Activated CD8-positive, alpha-beta memory T cell treated with anti-CD3 and anti-CD28 coated beads, Interleukin-2, amount 50 U/mL, for 4 hours (primary cell): ENCODE measurements at places on chromosomes 6 and 20.

GRCh38 chr6:44045672-44046015 is 81.6 kb downstream of the MRPL14 start:
- no peak for DNase-seq

DNA sequence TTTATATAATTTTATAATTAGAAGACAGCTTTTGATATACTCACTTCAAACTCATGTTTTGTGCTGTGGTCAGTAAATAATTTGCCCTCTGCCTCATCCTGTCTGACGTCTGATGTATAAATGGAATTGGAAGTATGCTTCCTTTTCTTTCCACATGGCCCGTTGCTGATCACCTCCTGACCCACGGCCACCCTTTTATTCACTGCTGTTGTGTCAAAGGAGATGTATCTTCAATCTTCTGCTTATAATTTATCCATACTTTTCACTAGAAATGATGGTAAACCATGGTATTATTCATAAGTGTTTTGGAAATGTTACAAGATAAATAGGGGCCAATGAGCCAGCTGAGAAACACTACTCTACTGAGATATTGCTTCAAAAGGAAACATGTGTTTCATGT is 841.8 kb downstream of the PHF3 start:
- DNase-seq = no peak

DNA sequence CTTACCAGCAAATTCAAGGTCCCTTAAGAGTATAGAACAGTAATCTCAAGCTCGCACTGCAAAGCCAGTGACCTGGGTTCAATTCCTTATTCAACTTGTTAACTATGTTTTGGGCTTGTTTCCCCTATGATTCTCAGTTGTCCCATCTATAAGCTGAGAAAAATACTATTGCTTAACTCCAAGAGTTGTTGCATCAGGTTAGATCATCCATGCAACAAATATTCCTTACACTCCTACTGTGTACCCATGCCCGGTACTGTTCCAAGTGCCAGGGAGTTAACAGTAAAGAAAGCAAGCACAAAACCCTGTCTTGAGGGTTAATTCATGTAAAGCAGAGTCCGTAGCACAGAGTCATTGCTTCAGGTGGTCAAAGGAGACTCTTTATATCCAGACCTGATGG is 247.3 kb downstream of the MAFB start:
- DNase-seq = no peak

DNA sequence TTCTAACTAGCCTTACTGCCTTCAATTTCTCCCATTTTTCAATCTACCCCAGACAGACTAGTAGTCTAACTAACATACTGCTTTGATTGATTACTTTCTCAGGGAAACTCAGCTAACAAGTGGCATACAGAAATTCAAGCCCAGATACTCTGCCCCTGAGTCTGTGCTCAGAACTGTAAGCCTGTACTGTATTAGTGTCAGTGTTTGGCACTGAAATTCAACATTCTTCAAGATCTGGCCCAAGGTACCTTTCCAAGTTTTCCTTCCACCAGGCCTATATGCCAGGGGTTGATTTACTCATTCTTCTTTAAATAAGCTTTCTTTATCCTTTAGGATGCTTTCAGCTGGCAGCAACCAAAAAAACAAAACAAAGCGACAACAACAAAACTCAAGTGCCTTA is 433.2 kb upstream of the MARCKS start:
- no peak for DNase-seq

DNA sequence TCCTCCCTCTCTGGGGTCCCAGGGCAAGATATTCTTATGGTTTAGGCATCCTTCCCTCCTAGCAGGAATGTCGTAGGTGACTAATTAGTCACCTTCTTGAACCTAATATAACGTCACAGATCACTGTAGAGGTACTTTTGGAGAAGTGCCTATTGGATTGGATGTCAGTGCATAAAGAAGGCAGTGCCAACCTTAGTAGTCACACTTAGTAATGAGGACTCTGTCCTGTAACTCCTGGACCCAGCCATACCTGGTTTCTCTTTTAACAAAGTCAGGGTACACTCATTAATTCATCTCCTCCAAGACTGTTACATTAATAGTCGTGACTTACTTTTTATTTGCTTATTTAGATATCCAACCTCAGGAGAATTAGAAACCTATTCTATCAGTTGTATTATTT is 20.0 kb downstream of the VTA1 start:
- DNase-seq = no peak

GRCh38 chr20:47468290-47469050 is 33.2 kb upstream of the NCOA3 start:
- DNase-seq = no peak

DNA sequence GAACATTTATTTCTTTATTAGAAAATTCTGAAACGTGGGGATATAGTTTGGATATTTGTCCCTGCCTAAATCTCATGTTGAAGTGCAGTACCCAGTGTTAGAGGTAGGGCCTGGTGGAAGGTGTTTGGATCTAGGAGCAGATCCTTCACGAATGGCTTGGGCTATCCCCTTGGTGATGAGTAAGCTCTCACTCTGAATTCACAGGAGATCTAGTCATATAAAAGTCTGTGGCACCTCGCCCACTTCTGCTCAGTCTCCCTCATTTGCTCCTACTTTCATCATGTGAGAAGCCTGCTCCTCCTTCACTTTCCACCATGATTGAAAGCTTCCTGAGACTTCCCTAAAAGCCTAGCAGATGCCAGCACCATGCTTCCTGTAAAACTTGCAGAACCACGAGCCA is 96.8 kb upstream of the GJE1 start:
- no peak for DNase-seq

GRCh38 chr6:10411131-10411970 is 3.5 kb downstream of the TFAP2A start:
- no peak for DNase-seq

DNA sequence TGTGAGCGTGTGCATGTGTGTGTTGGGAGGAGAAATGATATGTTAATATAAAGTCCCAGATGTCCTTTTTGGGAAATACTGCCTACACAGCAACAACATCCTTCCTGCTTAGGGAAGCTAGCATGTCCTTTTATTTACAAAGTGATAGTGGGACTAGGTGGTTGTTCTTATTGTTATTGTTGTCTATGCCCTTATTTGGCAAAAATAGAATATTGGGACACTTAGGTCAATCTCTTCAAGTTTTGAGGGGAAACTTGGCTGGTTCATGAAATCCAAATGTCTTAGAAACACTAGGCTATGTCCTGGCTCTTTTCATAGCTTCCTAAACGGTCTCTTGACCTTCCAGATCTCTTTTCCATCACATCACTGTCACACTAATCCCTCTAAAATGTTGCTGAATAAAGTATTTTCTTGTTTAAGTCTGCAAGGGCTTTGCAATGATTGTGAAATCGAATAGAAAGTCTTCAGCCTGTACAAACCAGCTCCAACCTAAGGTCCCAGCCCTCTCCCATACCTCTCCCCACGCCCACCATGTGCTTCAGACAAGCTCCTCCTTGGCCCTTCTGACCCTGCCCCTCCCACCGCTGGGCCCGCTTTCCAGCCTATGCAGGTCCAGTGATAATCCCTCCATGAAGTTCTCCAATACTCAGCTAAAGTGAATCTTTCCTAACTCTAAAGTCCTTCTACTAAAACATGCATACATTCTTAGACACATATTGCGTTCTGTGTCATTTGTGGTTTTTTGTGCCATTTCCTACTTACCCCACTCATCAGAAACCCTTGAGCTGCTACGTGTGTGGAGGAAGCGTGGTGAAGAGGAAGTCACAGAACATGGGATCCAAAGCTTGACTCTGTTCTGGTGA is 205.1 kb downstream of the LY86 start:
- DNase-seq = no peak

- peak; percentile 80 for DNase-seq
These were observed 23.0 kb downstream of the ZBP1 start for GRCh38 chr20:57596998-57597939.

DNA sequence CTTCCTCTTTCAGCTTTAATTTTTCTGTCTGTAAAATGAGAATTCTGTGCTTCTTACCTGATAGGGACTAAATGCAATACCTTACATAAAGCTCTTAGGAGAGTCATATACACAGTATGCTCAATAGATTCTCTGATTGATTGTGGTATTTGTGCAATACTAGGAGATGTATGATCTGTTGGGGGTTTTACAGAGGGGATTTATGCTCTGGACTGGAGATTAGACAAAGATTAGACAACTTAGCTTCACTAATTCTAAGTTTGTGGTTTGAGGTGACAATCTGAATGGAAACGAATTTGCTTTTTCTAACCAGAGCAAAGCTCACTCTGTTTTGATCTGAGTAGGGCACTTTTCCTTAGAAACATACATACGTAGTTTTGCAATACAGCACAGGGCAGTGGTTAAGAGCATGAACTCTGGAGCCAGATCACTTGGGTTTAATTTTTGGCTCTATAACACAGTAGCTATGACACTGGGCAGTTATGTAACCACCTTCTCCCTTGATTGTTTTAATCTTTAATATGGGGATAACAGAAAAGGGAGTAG is 126.2 kb downstream of the RNF144B start:
- no peak for DNase-seq

DNA sequence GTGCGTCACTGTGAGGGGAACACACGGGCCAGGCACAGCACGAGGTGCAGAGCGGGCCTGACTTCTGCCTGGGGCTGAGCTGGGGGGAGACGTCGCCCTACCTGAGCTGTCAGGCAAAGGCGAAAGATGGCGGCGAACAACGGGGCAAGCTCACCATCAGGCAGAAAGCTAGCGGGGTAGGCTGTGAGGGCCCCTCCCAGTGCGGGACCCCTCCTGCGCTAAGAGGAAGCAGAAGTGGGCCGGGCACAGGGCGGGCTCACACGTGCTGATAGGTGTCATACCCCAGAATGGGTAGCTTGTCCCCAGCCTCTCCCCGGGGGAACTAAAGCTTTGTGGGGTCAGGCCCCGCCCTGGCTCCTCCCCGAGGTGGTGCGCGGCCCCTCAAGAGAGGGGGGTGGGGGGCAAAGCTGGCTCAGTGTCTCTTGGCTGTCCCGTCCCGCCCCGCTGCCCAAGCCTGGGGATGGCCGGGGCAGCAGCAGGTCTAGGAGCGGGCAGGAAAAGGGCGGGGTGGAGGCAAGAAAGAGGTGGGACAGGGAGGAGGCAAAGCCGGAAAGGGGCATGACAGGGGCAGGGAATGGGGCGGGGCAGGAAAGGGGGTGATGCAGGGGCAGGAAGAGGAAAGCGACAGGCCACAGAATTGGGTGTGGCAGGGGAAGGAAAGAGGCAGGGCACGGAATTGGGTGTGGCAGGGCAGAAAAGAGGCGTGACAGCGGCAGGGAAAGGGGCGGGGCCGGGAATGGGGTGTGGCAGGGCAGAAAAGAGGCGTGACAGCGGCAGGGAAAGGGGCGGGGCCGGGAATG is 14.7 kb downstream of the UCKL1 start:
- peak; percentile 60 for DNase-seq

DNA sequence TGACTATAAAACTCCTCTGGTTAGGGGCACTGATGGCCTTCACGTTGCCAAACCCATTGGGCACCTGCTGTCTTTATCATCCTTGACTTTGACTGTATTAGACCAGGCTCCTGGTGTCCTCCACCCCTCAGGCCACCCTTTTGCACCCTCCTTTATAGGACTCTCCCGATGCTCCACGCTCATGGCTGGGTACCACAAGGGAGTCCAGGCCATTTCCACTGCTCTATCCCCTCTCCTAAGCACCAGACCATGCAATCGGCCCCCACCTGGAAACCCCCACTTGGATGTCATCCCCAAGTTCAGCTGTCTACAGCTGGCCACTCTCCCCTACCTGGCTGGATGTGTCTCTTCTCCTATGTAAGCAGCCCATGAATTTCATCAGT is 115.2 kb downstream of the TOX2 start:
- no peak for DNase-seq

- DNase-seq = no peak
These were observed 99.0 kb downstream of the GMPR start for GRCh38 chr6:16337295-16337975.

GRCh38 chr6:137866200-137866913 is 702 bp upstream of the TNFAIP3 start:
- peak; percentile 54 for DNase-seq

- no peak for DNase-seq
These were observed 52.0 kb downstream of the ME1 start for GRCh38 chr6:83378621-83379388.

GRCh38 chr6:32854376-32855178 is 585 bp downstream of the PSMB9 start:
- peak; percentile 66 for DNase-seq

- DNase-seq = no peak
These were observed 64.1 kb downstream of the FAM50B start for GRCh38 chr6:3913077-3913957.

GRCh38 chr6:78500299-78501089 is 366.9 kb upstream of the IRAK1BP1 start:
- DNase-seq = no peak

DNA sequence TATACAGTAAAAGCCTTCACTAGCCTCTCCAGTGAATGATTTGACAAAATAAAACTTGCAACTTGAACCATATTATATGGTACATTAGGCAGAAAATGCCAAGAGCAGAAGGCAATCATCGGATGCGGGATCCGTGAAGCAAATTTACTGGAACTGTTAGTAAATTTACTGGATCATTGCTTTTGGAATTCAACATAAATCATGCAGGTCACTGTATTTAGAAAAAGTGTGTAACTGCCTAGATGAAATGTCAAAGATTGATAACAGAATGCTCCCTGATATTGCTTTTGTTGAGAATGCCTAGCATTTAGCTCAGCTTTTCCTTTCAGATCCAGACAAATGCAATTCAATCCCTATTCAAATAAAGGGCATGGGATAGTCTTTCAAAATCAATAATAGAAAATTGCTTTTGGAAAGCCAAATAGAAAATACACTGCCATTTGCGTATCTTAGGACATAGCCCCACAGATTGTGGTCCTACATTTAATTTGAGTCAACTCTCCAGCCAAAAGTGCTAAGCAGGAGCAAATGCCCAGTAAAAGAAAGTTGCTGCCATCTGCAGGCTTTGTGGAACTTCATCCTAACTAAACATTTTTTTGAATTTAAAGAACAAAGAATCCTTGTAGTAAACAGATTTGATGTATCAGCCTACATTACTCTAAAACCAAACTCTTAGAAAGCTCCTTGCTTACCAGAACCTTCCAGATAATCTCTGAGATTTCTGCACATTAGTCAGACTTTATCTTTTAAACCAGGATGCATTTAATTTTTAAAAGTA is 109.5 kb upstream of the HSF2 start:
- no peak for DNase-seq
